ENCODE measurements at places on chromosomes 6 and 20.
A peak's percentile ranks its signal among the peaks of the same experiment; 100 is the strongest.

DNA sequence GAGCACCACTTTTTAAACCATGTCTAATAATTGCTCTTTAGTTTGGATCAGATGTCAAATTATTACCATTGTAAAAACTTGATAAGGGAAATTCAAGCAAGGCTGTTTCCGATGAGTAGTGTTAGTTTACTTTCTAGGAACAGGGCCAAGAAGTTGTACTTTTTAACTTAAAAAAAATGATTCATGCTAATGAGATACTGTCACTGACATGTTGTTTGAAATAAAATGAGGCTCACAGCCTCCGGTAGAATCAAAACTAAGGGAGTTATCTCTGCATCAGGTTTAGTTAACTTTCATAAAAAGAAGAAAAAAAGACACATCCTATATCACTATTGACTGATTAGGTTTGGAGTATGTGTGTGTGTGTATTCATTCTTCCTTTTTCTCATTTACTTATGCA lies 55.2 kb upstream of the SUPT3H start:
- no peak for DNase-seq

- no peak for DNase-seq
Measured at GRCh38 chr6:74366634-74367033, 670.6 kb downstream of the CD109 start.

DNA sequence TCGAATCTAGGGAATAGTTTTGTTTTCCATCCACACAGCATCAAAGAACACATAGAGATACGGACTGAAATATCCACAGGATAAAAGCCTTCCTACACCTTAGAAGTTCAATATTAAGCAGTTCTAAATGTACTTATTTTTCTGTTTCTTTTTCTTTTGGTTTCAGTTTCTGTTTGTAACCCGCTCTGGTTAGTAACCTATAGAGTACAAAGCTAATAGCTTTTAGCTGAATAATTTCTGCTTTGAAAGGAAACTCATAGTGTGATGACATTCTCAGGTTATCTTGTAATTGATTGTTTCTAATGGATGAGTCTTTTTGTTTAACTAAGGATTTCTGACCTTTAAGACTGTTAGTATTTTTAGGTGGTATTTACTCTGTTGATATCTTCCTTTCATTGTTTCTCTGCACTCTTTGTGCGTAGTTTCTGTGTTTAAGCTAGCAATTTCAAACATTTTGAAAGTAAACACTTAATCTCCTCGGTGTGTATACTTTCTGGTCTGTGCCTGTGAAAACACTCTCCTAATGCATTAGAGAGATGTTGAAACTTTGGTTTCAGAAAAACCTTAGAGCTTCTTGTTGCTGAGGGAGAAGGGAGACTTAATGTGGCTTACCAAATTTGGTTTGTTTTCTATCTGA lies 385.5 kb downstream of the HDGFL1 start:
- DNase-seq: peak; percentile 5

- DNase-seq: no peak
Measured at GRCh38 chr20:23228912-23229311, 121.7 kb upstream of the NXT1 start.

- no peak for DNase-seq
Measured at GRCh38 chr20:6623989-6624388, 143.5 kb upstream of the BMP2 start.

DNA sequence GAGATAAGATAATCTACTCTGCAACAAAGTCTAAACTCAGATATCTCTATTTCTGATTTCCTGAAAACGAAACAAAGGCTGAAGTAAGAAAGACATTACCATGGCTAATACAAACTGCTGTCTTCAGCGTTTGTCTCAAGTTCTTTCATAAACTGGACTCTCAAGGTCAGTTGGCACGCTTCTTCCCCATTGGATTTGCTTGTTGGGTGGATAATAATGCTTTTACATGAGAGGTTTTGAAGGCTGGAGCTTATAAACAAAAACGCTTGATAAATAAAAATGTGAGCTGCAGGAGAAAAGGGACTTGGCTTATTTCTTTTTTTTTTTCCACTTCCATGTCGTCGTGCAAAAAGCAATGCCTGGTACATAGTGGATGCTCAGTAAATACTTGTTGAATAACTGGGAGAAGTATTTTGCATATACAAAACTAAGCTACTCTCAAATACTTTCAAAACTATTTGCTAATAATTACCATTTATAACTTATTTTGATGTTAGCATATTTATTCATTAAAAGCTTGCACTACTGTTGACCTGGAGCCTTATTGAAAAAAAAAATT lies 65.7 kb upstream of the EEF1A1 start:
- no peak for DNase-seq

GRCh38 chr6:5537967-5538366 lies 276.7 kb downstream of the FARS2 start:
- DNase-seq: no peak

- no peak for DNase-seq
Measured at GRCh38 chr6:159066483-159066882, 21.7 kb upstream of the TAGAP start.

GRCh38 chr20:13221313-13221672 lies 219 bp downstream of the ISM1 start:
- no peak for DNase-seq

DNA sequence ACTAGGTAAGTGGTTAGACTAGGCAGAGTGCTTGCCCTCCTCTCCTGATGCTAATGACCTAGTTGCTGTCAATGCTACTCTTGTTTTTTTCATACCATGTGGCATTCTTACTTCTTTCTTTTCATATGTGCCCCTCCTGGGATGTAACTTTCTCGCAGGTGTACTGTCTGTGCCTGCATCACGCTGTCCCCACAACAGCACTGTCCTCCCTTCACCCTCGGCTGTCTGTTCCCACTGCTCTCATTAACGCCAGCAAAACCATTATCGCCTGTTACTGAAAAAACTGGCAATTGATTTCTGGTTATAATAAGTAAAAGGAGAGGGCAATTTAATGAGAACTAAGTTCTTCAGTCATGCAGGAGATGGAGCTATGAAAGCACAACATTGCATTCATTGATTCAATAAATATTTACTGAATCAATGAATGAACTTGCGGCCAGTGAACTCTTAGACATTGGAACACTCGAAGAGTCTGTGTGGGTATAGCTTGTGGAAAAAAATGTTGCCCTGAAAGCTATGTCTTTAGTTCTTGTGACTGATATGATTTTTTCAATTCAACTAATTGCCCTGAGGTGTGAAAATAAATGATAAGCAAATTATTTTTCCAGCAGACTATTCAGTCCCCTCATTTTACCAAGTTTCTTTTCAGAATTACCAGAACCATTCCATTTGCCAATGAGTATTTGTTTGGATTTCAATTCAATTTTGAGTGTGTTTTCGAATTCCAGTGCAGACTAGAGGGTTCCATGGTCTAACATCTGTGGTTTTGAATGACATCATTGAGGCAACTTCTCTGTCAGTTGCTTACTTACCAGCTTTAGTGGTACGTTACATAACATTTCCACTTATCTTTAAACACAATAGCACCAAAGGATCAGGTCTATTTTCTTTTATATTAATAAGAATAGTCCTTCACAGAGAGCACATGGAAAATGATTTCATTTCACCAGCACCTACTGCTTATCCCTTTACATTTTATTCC lies 2.1 kb downstream of the SLC17A4 start:
- DNase-seq: no peak

DNA sequence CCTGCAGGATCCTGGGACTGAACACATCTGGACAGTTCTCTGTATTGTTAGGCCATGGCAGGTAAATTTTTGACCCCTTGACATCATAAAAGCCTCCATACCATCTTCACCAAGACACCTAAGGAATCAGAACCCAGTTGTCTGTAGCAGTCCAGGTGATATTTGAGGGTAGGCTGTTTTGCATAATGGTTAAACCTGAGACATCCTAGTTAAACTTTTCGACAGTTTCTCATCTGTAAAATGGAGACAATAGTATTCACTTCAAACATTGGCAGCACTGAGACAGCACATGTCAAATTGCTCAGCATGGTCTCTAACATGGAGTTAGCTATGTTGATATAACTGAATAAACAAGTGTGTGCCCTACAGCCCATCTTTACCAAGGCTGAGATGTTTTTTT lies 24.8 kb downstream of the C6orf62 start:
- no peak for DNase-seq

DNA sequence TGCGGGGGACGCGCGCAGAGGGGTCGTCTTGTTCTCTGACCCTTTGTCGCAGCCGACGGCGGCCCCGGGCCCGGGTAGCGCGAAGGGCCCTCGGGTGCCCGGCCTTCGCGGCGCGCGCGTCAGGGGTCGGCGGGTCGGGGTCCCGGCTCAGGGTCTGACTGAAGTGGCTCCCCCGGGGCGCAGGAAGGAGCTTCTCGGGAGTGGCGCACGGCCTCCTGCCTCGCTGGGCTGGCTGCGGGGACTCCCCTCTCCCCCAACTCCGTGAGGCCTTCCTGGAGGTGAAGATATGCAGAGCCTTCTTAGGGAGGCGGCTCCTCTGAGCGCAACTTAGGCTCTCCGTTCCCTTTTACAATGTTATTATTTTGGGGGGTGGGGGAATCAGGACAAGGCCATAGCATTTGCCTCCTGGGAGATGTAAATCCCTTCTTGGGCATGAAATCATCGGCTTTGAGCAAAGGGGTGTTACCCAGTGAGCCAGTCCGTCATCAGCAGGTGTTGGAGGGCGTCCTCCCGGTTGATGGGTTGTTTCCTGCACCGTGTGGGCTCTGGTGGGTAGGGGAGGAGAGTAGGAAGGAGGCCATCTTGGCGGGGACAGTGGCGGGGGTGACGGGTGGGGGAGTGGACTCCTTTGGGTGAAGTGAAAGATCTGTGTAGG lies 523 bp downstream of the CDS2 start:
- peak; percentile 84 for DNase-seq

- DNase-seq: no peak
Measured at GRCh38 chr6:107460083-107460631, 793 bp upstream of the PDSS2 start.

DNA sequence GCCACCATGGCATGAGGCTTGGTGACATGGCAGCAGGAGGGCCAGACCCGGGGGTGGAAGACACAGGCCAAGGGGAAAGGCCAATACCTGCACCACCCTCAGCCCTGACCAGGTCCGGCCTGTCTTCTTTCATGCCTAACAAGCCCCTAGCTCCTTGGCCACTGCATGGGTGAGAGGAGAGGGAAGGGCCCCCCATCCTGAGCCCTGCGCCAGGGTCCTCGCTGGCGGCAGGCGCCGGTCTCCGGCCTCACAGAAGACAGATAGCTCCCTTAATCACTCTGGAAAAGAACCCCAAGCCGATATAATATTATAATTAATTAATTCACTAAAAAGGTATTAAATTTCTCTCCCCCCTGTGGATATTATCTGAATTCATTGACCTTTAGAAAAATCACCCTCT lies 41.4 kb downstream of the MDFI start:
- no peak for DNase-seq

GRCh38 chr6:35240838-35241801 lies 18.4 kb upstream of the ZNF76 start:
- DNase-seq: peak; percentile 70

DNA sequence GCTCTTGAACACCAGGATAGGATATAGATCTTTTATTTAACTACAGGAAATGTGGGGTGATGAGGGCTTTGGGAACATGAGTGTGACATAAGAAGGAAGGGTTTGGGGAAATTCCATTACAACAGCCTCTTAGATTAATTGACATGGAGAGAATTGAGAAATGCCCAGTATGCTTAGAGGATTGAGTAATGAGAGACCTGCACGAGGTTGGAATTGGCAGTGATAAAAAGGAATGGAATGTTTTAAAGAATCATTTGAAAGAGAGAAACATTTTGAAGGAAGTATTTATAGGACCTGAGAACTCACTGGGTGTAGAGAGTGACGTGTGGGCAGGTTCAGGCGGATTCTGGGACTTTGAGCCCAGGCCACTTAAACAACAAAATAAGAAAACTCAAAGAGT lies 227.0 kb downstream of the BMP2 start:
- no peak for DNase-seq

GRCh38 chr6:28648035-28648877 lies 122.6 kb downstream of the GPX5 start:
- peak; percentile 31 for DNase-seq

All from CD4-positive, alpha-beta T cell treated with Interleukin-4 for 1 hour (primary cell).